Stimulated activated CD4-positive, alpha-beta T cell treated with anti-CD3 and anti-CD28 coated beads, Interleukin-12 subunit alpha, Interleukin-12 subunit beta, amount 100 ng/mL, for 4 hours (primary cell): ENCODE measurements at places on chromosomes 2 and 18.
A peak's percentile ranks its signal among the peaks of the same experiment; 100 is the strongest.

DNA sequence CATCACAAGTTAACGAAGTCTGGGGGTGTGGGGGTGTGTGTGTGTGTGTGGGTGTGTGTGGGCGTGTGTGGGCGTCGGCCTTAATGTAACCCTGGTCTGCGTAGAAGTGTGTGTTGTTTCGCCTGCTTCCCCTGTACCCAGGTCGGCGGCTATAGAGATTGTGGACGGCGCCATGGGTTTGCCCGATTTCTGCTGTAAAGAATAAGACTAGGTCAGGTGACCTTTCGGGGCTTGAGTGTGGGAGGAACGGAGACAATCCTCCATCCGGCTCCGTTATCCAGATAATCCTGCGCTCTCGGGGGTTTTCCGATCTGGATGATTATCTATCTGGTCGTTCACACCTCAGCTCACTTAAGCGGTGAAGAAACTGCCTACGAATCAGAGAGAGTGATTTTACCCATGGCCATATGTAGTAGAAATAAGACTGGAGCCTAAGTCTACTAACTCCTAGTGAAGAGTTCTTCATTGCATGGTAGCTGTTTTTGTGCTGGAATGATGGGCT, 543 bp downstream of the HADHB start:
- peak; percentile 49 for DNase-seq

DNA sequence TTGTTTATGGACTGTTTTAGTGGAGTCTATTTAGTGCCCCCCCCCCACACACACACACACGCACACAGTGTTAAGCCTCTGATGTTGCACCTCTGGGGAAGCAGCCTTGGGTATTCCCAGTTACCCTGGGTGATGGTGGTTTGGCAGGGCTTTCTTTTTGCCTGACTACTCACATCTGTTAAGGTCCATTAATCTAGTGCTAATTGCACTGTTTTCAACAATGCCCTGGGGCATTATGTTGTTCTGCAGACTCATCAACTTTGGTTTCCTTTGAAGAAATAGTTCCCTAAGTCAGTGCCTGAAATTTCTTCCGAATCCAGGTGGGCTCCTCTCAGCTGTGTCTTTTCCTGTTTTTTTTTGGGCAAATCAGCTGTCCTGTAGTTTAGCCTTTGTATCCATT, 34.7 kb downstream of the SPOPL start:
- DNase-seq: no peak

DNA sequence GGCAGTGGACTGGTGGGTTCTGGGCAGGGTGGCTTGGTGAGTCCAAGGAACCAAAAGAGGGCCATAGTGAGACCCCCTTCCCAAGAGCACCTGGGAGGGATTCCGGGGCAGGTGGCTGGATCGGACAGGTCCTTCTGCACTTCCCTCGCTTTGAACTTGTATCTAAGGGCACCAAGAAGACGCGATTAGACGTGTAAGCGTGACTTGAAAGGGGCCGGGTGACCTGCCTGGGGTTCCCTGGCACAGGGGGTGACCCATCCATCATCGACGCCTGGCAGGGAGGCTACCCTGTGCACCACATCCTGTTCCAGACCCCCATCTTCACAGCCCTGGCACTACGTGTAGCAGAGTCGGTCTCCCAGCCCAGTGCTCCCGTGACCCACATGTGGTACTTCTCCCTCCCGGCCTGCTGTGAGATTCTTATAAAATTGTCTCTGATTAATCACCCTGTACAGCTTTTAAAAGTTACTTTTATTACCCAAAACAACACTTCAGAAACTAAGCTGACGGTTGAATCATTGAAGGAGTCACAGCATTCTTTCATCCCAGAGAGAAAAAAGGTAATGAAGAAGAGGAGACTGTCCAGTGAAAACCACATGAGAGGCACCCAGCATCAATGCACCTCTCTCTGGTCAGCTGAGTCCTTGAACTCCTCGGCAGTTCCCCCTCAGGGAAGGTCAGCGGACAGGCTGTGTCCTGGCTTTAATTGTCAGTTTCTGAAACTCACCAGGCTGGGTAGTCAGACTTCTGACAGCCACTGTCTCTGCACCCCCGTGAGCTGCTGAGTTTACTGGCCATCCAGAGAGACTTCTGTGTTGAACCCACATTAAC, 13.0 kb downstream of the SH3BP4 start:
- no peak for DNase-seq

- DNase-seq: no peak
Observed at GRCh38 chr2:56113382-56113975, 70.3 kb upstream of the CCDC85A start.

DNA sequence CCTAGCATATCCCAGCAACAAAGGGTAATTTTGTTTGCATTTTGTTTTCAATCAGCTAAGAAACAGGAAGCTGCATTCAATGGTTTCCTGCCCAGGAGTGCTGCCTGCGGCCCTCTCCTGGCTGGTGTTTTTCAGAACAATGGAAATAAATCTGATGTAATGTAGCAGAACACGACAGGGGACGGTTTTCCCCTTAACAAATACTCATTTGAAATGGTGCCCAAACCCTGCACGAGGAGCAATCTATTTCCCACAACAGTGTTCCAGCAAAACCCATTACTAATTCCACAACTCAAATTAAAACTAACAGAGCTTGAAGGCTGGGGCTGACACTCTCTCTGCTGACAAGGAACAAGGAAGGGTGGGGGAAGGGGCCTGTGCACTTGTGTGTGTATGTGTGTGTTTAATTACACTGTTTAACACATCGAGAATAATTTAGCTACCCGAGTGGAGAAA, 8.7 kb downstream of the CAPN13 start:
- DNase-seq: no peak

GRCh38 chr2:230700447-230700846, 12.2 kb upstream of the CAB39 start:
- DNase-seq: no peak

- DNase-seq: no peak
Observed at GRCh38 chr18:77607087-77607486, 357.4 kb downstream of the GALR1 start.

DNA sequence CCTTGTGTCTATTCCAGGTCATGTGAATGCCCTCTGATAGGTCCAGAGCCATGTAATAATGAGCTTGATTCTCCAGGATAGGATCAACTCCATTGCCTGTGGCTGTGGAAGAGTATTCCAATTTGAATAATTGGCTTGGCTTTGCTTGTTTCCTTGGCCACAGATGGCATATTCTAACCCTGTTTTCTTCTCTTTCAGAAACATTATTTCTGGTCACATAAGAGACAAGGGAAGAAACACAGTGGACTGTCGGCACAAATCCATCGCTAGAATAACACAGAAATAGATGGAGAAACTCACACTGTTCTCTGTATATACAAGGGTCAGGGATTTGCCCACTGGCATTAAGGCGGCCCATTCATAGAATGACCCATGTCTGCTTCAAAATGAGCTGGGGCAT, 278.4 kb upstream of the CCDC68 start:
- no peak for DNase-seq

GRCh38 chr2:107313316-107313715, 427.3 kb upstream of the ST6GAL2 start:
- DNase-seq: no peak

- DNase-seq: no peak
Observed at GRCh38 chr18:54205959-54206358, 18.5 kb downstream of the MBD2 start.

DNA sequence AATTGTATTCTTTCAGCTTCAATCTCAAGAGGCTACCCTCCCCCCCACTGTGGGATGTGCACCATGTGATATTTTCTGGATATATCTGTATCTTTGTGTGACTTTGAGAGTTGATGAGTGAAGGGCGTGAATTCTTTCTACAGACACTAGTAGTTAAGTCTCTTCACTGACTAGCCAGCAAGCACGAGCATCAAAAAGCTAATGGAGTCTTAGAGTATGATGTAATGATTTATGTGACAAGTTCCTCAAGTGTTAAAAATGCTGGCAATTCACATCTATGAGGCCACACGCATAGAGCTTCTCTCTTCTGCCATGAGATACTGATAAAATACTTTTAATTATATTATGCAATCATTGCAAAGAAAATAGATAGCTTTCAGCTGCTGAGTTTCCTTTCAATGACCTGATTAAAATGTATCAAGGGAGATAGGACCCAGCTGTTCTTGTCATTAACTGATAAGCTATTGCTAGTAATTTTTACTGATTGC, 304.8 kb downstream of the TRIB2 start:
- DNase-seq: no peak

DNA sequence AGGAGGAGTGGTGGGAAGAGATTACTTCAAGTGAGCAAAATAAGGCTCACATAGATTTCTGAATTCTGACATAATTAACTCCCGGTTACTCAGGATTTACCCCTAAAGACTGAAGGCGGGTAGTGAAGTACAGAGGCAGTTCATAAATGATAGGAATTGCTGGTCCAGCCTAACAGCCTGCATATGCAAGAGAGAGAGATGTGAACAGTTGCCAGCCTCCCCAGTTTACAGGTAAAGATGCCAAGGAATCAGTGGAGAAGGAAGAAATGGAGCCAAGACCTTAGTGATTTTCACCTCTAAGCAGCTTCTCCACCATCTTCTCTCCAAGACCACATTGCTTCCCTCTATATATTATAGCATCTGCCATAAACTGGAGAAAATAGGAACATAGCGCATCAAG, 91.8 kb upstream of the THUMPD2 start:
- DNase-seq: no peak
